ENCODE measurements at places on chromosomes 7 and 10.

DNA sequence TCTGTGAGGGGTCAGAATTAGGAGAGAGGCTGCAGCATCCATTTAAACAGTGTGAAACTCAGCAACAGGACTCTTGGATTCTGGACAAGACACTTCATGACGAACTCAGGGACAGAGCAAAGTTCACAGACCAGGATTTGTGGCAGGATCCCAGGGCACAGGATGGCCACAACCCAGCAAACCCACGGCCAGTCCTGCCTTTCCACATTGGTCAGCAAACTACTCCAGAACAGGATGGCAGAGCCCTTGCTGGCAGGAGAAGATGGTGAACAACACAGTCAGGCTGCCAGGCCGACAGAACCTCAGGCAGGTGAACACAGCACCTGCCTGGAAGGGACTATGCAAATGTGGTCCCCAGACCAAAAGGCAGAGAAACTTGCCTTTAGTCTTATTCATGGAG is 34.4 kb downstream of the VSTM4 start:
- DNase-seq = no peak

- peak; percentile 67 for DNase-seq
Observed at GRCh38 chr7:97005183-97006054, at the start of gene DLX6. DLX6 (plus strand) TSS chr7:97005553; CDS start chr7:97005978, 425 bp downstream.

GRCh38 chr10:132591166-132591971 is 53.8 kb downstream of the INPP5A start:
- no peak for DNase-seq

GRCh38 chr10:85193796-85194195 is 865.4 kb downstream of the CCSER2 start:
- DNase-seq = no peak

GRCh38 chr10:75202321-75203045 is 8.1 kb upstream of the VDAC2 start:
- no peak for DNase-seq

DNA sequence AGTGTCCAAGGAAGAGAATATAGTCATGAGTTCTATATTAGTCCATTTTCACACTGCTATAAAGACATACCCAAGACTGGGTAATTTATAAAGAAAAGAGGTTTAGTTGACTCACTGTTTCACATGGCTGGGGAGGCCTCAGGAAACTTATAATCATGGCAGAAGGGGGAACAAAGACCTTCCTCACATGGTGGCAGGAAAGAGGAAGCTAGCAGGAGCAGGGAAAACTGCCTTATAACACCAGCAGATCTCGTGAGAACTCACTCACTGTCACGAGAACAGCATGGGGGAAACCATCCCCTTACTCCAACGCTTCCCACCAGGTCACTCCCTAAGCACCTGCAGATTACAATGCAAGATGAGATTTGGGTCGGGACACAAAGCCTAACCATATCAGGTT is 139.0 kb upstream of the ZNF438 start:
- DNase-seq = no peak

DNA sequence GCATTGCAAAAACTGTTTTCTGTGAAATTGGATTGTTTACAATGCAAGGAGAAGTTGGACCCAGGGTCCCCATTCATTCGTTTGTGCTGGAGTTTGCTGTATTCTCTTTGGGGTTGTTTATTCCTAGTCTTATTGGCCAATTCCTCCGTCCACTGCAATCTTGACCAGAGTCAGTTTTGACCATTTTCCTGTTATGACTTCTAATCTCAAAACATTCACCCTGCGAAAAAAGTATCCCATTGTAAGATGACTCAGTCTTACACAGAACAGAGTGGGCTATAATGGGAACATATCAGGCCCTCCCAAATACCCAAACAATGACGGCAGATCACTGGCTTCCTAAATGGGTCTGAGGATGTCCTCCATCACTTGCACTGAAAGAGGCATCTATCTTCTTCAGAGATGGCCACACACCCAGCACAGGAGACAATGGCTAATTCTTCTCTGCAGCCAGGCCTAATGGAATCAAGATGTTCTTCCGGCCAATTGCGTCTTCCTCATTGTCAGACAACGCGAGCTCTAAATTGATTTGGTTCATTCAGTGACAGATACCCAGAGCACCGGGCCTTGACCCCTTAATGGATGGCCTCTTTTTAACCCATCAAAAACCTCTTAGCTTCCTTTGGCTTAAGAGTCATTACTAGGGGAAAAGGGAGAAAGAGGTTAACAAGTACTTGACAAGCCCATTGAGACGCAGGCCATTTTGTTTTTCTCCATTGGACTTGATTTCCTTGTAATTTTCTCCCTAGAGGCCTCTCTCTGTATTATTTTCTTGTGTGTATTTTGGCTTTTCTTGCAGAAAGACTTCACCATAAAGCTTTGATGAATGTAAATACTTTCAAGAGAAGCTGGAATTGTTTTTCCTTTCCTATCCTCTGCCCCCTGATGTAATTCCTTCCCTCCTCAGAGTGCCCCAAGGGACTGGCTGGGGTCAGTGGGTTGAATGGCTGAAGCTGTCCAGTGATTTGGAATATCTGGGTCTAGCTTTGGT is 129.6 kb downstream of the PRPF18 start:
- DNase-seq = no peak

DNA sequence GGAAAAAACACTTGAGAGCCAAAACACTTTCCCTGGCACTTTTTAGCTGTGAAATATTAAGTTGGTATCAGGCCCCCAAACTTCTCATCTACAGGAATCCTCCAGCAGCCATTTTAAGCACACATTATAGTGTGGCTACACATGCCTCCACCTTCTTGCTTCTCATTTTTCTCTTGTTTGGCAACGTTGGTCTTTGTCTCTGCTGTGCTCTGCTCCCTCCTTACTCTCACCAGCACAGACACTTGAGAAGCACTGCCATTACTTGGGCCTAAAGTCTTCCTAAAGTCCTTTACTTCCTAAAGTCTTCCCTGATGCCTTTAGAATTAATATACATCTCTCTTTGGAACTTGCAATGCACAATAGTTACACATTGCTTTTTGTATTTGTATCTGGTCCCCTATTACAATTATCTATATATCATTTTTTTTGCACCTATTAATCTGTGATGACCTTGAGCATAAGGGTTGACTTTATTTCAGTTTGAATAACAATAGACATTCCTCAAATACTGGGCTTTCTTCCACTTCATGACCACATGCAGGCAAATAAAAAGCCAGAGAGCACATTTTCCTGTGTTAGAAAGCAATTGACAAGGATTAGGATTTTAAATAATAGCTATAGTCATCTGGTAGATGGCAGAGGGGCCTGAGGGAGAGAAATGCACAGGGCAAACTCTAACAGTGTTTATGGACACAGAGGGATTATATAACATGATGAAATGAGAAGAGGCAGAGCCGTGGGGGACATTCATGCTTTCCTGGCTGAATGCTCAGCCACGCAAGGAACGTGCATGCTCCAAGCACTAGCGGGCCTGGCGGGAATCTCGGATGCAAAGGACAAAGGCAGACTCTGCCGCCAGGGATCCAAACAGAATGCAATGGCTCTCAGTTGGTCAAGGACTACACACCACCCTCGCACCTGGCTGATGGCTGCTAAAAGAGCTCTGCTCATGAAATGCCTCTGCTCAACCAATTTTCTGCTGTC is 99.3 kb downstream of the CDC14C start:
- DNase-seq = no peak

GRCh38 chr10:14688606-14689005 is 86.1 kb downstream of the FAM107B start:
- no peak for DNase-seq

GRCh38 chr10:34581801-34582532 is 233.1 kb downstream of the PARD3 start:
- DNase-seq = no peak

- DNase-seq = no peak
Observed at GRCh38 chr7:15490291-15490690, 71.5 kb downstream of the AGMO start.

DNA sequence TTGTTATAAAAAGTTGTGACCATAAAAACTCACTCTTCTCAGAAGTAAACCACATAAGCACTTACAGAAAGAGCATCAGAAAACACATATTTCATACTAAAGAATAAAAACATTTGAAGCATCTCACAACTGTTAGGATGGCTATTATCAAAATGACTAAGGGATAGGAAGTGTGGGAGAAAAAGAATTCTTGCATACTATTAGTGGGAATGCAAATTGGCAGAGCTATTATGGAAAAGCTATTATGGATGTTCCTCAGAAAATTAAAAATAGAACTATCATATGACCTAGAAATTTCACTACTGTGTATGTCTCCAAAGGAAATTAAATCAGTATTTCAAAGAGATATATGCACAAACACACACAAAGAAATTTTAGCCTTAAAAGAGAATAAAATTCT is 25.2 kb upstream of the POT1 start:
- no peak for DNase-seq

DNA sequence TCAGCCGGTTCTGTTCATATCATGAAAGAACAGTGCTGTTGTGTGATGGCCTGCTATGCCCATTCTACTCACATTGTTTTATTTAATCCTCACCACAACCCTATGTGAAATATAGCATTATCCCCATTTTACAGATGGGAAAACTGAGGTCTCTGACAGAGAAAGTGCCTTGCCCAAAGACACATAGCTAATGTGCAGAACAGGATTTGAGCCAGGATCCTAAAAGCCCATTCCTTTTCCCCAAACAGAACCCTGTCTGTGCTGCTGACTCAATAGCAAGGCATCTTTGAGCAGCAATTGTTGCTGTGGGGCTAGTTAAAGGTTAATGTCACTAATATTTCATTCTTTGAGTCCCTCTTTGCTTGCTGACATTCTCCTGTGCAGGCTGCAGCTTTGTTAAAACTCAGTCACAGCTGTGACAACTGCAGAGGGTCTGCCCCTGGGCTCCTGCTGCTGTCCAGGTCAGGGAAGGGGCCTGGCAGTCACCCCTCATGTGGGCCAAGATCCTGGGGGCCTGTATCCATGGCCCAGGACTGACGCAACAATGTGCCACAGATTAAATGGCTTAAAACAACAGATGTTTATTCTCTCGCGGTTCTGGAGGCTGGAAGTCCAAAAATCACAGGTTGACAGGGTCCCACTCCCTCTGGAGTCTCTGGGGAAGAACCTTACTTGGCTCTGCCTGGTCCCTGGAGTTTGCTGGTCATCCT is 40.4 kb downstream of the AFAP1L2 start:
- no peak for DNase-seq

DNA sequence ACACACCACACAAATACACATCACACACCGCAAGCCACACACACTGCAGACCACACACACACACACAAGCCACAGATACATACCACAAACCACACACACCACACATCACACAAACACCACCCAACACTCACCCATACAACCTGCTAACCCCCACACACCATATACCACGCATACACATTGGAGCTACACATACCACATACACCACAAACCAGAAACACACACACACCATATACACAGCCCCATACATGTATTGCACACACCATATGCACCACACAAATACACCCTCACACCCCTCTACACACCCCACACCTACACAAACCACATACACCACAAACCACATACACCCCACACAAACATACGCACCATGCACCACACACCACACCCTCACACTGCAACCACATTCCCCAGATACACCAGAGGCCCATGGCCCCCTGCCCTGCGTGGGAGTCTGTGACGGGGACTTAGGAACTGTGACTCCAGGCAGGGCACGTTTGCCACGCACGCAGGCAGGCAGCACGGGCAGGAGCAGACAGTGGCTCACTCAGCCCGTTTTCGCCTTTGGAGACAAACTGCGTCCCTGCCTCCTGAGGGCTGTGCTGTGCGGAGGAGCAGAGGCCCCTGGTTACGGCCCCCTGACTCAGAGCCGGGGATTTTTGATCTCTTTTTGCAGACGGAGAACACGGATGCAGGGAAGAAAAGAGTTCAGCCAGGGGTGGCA is 52.6 kb downstream of the TMEM209 start:
- no peak for DNase-seq

GRCh38 chr7:35380739-35381224 is 126.9 kb upstream of the TBX20 start:
- no peak for DNase-seq

DNA sequence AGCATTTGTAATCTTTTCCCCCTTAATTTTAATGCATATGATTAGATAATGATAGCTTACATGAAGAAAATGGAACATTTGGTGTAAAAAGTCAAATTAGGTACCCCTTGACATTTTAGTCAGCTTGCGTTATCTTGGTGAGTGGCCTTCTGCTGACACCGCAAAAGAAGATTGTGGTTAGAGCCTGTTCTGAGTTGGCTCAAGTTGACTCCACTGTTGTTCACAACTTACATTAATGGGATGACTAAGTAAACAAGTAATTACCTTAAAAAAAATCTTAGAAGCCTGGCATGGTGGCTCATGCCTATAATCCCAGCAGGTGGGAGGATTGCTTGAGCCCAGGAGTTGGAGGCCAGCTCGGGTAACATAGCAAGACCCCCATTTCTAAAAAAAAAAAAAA is 24.2 kb downstream of the TRRAP start:
- no peak for DNase-seq

DNA sequence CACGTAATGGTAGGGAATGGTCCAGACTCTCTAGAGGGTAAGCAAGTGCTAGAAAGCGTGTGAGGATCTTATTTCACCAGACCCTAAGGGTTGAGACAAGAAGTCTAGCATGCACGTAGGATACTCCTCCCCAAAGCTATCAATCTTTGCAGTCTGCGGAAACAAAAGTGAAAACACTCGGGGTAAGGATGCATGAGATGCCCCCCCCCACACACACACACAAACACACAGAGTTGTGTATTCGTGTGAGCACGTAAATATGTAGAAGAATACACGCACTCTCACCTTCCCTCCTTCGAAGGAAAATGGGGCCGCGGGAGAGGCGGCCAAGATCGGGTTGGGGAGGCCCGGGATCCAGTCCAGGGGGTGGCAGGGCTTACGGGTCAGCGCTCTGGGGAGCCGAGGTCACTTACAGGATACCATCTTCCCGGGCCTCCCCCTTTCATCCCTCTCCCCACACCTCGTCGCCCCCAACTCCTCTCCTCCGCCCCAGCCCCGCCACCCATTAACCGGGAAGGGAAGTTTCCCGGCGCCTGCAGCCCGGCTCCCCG is 455 bp downstream of the CUL2 start:
- DNase-seq = peak; percentile 61

DNA sequence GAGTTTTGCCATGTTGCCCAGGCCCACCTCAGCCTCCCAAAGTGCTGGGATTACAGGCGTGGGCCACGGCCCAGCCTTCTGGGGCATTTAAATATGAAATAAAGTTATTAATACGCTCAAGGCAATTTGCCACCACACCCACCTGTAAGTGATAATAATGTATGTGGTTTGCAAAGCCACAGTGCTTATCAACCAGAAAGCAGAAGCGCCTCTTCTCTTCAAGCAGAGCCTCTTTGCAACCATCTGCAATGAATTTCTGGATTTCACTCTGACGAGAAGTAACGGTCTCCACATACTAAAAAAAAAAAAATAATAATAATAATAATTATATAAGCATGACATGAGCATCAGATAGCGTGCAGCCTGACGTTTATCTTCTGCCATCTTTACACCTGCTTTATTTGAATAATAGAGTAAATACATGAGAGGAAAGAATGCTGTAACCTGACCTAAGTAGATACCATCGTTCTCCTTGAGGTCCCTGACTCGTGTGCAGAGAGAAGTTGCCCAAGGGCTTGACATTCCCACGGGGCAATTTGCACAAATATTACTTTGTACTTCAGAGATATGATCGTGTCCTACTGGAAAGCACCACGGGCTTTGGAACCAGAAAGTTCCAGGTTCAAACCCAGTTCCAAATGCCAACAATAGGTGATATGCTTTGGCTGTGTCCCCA is 34.0 kb downstream of the BRI3 start:
- peak; percentile 59 for DNase-seq

Data from GM20000 (cell line).